ENCODE measurements at places on chromosomes 13 and 19.
A peak's percentile ranks its signal among the peaks of the same experiment; 100 is the strongest.

- DNase-seq: peak; percentile 14
Observed at GRCh38 chr13:19782049-19782726, 557 bp downstream of the PSPC1 start.

DNA sequence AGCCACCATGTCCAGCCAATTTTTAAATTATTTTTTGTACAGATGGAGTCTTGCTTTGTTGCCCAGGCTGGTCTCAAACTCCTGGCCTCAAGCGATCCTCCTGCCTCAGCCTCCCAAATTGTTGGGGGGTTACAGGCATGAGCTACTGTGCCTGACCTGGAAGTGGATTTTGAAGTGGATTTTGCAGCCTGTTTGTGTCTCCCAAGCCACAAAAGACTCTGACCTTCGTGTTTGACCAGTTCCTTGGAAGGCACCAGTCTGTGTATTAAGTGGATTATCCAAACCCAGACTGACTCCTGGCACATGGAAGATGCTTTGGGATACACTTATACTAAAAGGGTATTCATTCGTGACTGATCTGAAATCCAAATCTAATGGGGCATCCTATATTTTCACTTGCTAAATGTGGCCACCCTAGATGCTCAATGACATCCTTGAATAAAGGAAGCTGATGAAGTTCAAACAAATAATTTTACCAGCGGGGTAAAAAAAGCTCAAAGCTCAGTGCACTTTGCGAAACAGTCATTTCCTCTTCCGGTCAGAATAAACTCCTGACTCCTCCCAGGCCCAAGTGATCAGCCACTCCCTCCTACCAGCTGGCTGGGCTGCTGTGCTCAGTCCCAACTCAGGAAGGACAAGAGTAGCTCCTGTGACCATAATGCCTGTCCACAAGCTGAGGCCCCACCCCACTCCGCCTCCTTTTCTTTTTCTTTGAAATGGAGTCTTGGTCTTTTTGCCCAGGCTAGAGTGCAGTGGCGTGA is 32.6 kb upstream of the GATAD2A start:
- no peak for DNase-seq

- DNase-seq: no peak
Observed at GRCh38 chr13:100523981-100524386, 64.6 kb downstream of the GGACT start.

DNA sequence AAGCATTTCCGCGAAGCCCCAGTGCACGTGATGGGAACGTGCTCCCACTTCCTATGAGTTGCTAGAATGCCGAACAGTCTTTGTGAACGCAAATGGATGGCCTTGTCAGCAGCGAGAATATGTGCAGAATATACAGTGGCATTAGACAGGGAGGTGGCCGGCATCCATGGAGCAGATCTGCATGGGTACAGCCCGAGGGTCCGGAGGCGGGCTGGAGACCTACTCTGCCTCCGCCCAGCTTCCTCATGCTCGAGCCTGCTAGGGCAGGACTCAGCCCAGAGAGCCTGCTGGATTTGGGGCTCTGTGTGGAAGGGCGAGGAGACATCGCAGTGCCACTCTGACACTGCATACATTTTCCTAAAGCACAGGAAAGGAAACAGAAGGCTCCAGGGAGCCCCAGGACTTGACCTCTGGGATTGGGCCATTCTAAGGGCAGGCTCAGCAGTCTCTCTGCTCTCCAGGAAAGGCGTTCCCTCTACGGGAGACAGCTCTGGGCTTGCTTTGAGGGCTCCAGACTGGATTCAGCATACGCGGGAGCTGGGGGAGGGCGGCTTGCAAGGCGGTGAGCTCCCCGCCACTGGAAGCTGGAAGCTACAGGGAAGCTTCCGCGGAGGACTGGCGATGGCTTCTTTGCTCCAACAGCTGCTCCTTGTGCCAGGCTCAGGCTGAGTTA is 55.9 kb upstream of the UQCRFS1 start:
- DNase-seq: no peak

GRCh38 chr13:48902368-48902767 is 73.3 kb upstream of the FNDC3A start:
- DNase-seq: no peak

- peak; percentile 74 for DNase-seq
Observed at GRCh38 chr19:9934132-9934950, 2.0 kb downstream of the OLFM2 start.

- no peak for DNase-seq
Observed at GRCh38 chr13:98293103-98293502, 116.0 kb upstream of the RNF113B start.

GRCh38 chr13:44368062-44368591 is 5.5 kb upstream of the SERP2 start:
- no peak for DNase-seq

DNA sequence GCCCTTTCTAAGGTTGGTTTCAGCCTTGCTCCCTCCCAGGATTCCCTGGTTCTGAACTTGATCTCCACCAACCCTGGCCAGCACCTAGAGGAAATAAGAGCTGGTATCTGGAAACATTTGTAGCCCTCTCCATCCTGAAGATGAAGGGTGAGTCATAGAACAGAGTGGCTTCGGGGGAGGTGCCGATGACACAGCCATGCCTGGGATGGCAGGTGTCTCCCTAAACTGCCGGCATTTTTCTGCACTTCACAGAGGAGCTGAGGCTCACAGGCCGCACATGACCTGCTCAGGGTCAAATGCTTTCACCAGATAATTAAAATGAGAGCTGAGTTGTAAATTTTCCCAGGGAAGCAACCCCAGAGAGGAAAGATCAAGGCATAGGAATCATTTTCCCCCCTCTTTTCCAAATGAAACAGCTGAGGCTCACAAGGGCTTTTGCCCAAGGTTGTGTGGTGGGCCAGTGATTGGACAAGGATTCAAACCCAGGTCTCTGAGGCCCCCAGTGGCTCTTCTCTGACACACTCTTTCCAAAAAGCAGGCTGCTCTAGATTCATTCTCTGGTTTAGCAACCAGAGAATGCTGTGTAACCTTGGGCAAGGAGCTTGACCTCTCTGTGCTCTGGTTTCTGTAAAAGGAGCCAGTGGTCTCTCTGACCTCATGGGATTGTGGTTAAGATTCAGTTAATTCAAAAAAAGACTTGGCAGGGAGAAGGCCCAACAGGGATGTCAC is 1.2 kb upstream of the SLC25A42 start:
- DNase-seq: no peak

- no peak for DNase-seq
Observed at GRCh38 chr13:73987618-73988017, 146.6 kb downstream of the KLF12 start.

GRCh38 chr19:1470305-1471009 is 8.6 kb downstream of the C19orf25 start:
- peak; percentile 51 for DNase-seq

DNA sequence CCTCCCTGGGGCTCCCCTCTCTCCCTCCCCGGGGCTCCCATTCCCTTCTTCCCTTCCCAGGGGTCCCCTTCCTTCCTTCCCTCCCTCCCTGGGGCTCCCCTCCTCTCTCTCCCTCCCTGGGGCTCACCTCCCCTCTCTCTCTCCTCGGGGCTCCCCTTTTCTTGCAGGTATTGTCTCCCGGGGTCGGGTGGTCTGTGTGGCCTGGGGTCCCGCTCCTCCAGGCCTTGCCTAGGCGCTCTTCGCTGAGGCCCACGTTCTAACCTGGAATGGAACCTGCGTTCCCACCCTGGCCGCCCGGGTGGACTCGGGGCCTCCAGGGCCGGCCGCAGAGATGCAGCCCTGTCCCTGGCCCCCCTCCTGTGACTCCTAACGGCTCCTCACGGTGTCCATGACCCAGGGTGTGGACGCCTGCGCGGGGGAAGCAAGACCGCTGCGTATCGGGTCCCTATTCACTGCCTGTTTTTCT is 940 bp upstream of the DCUN1D2 start:
- no peak for DNase-seq

GRCh38 chr19:11435833-11436313 is 438 bp downstream of the PRKCSH start:
- no peak for DNase-seq

DNA sequence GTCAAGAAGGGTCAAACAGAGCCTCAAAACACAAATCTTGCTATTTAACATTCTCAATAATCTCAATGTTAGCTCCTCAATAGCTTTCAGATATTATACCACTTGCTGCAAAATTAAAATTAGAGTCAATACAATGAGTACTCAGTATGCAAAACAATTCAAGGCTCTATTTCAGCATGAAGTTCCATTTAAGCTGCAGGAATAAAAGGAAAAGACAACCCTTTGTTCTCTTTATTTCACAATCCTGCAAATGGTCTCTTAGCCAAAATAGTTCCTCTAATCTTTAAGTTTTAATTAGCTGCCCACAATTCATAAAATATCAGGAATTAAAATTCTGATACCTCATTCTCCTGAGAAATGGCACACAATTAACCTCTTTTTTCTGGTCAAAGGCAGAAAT is 40.5 kb upstream of the DCT start:
- no peak for DNase-seq

- no peak for DNase-seq
Observed at GRCh38 chr19:16365300-16365996, 40.8 kb downstream of the KLF2 start.

DNA sequence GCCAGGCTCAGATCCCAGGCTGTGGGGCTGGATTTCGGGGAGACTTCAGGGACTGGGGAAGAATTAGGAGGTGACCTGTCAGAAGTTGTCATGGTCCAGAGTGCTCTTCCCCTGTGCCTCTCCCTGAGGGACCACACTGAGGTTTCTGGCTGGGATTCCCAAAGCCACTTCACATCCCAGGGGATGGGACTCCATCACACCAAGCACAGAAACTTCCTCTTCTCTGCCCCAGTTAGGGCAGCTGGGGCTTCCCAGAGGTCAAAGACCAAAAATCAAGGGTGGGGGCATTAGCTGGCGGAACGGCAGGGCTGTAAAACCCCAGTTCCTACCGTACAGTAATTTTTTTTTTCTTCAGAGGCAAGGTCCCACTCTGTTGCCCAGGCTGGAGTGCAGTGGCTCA is 7.4 kb downstream of the FCER2 start:
- DNase-seq: no peak

DNA sequence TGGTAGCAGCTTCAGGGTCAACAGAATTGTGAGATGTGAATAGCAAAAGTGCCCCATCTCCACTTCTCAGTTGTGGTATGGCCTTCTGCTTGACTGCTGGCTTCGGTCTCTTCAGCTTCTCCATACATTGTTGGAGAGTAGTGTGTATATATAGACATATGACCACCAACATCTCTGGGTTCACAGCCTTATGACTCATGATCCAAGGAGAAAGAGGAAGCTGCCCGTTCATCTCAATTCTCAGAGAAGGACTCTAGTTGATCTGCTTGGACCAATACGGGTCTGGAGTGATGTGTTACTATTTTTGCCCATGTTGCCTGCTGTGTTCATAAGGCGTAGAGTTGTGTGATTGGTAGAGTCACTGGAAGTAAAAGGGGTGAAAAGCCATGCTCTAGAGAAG is 3.6 kb upstream of the COMMD6 start:
- DNase-seq: no peak

DNA sequence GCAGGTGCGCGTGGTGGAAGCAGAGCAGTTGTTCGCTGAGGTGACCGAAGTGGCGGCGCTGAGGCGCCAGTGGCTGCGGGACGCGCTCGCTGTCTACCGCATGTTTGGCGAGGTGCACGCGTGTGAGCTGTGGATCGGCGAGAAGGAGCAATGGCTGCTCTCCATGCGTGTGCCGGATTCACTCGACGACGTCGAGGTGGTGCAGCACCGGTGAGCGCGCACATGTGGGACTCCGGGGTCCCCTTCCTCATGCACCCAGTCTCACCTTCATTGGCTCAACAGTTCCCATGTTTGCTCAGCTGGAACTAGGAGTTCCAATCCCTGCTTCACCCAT is 46.5 kb downstream of the SPTBN4 start:
- DNase-seq: no peak

- DNase-seq: no peak
Observed at GRCh38 chr13:47646298-47646697, 354.8 kb downstream of the SUCLA2 start.

- DNase-seq: no peak
Observed at GRCh38 chr19:31330237-31330636, 19.0 kb downstream of the TSHZ3 start.

DNA sequence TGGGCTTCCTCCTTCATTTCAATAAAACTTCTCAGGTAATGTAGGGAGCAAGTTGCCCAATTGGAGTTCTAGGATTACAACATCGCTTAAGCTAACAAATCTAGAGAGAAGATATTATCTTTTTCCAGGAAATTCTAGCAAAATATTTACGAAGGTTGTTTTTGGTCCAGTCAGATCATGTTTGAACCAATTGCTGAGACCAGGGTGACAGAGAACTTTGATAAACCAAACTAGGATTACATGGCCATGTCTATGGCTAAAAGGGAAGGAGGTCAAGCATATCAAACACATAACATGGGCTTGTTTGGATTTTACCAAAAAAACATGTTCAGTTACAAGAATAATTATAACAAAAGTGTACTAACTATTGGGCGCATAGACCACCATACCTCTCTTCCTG is 442.4 kb upstream of the SGCG start:
- DNase-seq: no peak

DNA sequence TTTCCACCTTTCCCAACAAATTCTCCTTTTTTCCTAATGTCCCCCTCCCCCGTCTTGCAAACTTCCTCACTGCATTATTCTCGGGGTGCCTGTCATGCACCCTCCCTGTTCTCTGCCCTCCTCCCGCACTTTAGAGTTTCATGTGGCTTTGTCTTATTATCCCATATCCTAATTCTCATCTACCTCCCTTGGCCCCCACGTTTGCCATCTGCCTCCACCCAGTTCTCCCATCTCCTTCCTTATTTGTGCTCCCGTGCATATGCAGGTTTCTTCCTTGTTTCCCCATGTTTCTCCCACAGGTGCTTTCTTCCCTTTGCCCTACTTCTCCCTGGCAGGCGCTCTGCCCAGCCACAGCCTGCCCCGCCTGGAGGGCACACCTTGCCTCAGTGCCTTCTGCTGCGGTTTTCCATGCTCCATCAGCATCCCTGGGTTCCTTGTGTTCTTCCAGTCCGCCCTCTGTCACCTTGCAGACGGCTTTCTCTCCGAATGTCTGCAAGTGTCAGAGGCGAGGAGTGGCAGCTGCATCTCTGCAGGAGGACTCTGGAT is 1.5 kb downstream of the SPATA13 start:
- DNase-seq: no peak

GRCh38 chr13:99894840-99895443 is 76.6 kb downstream of the ZIC5 start:
- DNase-seq: no peak

DNA sequence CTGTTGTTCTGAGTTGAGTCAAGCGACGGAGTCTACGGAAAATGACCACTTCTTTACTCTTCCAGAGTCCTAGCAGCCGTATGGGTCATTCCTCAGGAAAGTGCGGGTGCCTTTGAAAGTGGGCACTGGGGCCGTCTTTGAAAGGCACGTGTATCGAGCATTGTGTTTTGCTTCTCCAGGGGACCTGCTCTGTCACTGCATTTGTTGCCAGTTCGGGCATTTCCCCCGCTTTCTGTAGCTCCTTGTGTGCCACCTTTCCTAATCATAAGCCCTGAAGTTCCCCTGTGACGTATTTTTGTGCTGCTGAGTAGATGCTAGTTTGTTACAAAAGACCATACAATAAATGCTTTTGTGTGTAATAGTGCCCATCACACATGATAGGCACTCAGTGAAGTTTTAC is 24.4 kb downstream of the SPATA13 start:
- no peak for DNase-seq

GRCh38 chr13:36959456-36960116 is 39.5 kb upstream of the SMAD9 start:
- DNase-seq: no peak

Data from activated naive CD8-positive, alpha-beta T cell treated with anti-CD3 and anti-CD28 coated beads, Interleukin-2, amount 50 U/mL, for 16 hours (primary cell).